HCT116 (cell line): ENCODE measurements at places on chromosomes 16 and 17.

- DNase-seq: peak; percentile 50
Observed at GRCh38 chr16:81444448-81445121, at the start of gene CMIP. Gene CMIP (plus strand): TSS chr16:81444808.

GRCh38 chr17:65171752-65172151, 34.6 kb downstream of the RGS9 start:
- no peak for DNase-seq

DNA sequence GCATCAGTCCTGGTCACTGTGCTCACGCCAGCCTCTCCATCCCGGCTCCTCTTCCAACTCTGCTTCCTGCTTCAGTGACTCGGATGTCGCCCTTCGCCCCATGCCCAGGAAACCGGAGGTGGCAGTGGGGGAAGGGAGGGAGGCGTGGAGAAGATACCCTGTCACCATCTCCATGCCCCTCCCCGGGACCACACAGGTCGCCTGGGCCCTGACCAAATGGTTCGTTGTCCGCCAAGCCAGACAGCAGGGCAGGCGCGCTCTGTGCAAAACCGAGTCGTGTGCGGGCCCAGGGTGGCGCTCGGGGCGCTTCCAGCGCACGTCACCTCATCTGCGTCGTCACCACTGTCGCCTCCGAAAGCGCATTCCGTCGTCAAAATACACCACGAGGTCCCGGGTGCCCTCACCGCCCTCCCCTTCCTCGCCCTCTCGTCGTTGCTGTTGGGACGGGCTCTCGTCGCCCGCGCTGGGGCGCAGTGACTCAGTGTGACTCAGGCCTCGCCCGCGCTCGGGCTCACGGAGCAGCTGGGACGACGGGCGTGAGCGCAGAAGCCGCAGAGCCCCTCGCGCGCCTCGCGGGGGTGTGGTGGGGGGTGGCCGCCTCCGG, 39.2 kb downstream of the ZNF778 start:
- no peak for DNase-seq

- DNase-seq: no peak
Observed at GRCh38 chr16:22092143-22092933, at the start of gene VWA3A. Gene VWA3A (plus strand): TSS chr16:22092541. CDS start chr16:22092638, 97 bp downstream.

- no peak for DNase-seq
Observed at GRCh38 chr16:85603203-85603755, 9.8 kb upstream of the GSE1 start.
